ENCODE measurements at places on chromosomes 6 and 20.

- DNase-seq, result peak; percentile 50
Observed at GRCh38 chr6:28901831-28902230, 22.0 kb downstream of the TRIM27 start.

DNA sequence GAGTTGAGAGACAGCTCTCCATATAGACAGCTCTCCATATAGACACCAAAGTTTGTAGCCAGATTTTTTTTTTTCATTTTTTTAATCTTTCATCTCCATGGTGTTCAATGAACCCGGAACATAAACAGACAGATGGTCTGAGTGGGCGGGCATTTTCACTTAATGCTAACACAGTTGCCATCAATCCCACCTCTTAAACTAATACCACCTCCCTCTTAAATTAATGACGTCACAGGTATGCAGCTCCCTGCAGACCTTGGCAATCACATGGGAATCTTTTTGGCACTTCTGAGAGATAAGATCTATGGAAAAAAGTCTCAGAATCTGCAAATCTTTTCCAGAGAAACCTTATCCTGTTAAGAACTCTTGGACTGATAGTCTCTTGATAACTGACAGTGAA, 43.2 kb downstream of the PFDN4 start:
- DNase-seq, result no peak

DNA sequence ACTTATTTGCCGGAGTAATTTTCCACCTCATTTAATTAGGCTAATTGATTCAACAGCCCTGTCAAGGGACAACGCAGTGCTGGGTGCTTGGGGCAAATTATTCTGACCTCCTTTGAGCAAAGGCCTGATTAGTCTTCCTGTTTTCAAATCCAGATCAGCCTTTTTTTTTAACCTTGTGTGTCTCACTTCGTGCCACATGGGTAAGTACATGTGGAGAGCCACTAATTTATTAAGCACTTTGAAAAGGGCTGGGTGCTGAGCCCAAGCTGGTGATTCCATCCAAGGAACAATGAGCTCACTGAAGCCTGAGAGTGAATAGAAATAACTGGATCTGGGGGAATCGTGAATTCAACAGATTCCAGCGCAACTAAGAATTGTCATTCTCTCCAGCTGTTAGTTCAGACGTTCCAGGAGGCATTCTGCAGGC, 229.3 kb downstream of the CLIC5 start:
- no peak for DNase-seq

DNA sequence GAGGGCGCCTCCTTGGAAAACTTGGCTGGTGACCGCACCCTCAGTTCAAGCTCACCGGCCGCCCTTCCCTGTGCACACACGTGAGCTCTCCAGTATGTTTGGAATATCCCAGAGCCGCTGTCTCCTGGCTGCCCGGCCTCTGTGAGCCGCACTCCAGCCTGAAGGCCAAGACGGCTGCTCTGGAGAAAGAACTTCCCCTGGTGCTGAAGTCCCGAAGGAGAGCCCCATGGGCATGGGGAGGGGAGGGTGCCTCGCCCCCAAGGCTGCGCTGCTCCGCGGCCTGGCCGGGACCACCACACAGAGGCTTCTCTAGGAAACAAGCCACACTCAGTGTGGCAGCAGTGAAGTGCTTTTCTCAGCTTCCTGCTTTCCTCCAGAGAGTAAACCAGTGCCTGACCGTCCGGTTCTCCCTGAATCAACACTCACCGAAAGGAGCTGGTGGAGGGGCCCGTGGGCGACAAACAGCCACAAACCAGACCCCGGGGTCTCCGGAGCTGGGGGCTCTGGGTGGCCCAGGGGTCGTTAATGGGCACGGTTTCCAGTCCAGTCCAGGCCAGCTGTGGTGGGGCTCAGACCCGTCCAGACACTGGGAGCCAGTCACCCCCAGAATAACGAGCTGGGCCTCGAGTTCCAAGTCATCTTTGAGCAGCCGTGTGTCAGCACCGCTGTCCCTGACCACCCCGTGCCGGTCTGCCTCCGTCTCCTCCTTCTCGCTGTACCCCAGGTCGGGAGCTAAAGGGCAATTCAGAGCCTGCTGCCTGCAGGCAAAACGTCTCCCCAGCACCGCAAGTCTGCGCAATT, 87.4 kb upstream of the BHLHE23 start:
- no peak for DNase-seq

DNA sequence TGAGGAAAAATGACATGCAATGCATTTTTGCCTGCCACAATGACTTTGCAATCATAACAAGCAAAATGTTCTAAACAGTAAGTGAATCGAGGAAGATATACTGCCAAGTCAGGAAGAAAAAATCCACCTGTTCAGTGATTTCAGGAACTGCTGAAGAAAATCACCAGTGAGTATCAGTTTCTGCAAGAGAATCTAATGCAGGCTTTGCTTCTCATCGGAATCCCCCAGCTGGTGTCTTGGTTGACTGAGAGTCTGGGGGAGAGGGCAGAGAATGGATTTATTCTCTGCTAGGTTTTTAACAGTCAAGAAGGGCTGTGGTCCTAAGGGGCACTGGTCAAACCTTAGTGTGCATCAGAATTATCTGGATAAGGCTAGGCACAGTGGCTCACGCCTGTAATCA, 363.4 kb downstream of the CDH26 start:
- no peak for DNase-seq

DNA sequence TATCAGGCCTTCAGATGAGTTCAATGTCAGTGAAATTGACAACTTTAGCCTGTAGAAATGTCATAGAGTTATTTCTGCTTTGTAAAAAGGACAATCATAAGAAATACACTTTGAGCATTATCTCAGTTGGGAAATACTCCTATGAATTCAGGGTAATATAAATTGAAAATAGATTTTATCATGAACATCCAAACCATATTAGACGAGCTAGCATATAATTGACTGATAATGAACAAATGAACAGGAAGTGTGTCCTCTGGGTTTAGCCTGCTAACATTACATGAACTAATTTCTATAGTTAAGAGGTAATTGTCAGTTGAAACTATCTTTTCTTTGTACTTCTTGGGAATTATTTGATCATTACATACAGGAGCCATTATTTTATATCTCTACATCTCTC, 469.0 kb upstream of the RNF217 start:
- DNase-seq, result no peak

GRCh38 chr6:154672086-154672485, 61.1 kb upstream of the SCAF8 start:
- DNase-seq, result no peak

- no peak for DNase-seq
Observed at GRCh38 chr6:167441715-167442206, 116.9 kb downstream of the TTLL2 start.

GRCh38 chr6:128919412-128920180, 36.7 kb downstream of the LAMA2 start:
- peak; percentile 61 for DNase-seq

- no peak for DNase-seq
Observed at GRCh38 chr20:61904456-61904855, 161.2 kb downstream of the TAF4 start.

DNA sequence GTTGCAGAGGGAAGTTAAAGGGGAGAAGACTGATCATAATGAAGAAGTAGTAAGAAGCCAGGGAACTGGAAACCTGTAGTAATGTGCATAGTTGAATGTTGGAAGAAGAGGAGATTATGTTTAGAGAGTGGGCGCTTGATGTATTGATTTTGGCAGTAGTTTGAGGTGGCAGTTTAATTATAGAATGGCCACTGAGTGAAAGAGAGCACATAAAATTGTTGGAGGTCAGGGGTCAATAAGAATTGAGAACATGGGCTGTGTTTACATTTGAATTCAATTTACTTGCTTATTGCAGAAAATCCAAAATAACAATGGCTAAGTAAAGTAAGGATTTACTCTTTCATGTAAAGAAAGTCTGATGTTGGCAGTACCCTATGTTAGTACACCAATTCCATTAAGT, 15.7 kb downstream of the VTA1 start:
- no peak for DNase-seq

GRCh38 chr20:17622086-17622850, 52.4 kb downstream of the DSTN start:
- DNase-seq, result no peak

DNA sequence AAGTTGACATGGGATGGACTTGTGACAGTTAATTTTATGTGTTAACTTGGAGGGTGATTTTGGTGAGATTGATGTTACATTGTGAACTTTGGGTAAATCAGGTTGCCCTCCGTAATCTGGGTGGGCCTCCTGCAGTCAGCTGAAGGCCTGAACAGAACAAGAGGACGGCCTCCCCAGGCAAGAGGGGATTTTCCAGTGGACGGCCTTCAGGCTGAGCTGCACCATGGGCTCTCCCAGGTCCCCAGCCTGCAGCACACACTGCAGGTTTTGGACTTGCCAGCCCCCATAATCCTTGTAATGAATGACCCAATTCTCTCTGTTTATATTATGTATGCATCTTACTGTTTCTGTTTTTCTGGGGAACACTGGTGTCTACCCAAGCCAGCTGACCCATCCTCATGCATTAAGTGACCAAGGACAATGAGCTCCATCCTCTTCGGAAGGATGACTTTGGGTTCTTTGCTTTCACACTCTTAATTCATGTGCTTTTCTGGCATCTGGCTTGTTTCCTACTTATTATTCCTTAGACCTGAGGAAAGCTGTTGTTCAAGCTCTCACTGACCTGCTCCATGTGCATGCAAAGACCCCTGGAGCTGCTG, 64.2 kb downstream of the DACT2 start:
- no peak for DNase-seq

- peak; percentile 76 for DNase-seq
Observed at GRCh38 chr6:82878812-82879211, 186.8 kb downstream of the UBE3D start.

- DNase-seq, result peak; percentile 69
Observed at GRCh38 chr20:20489054-20489453, 121.2 kb downstream of the INSM1 start.

GRCh38 chr6:1263039-1263849, 48.7 kb upstream of the FOXQ1 start:
- no peak for DNase-seq

DNA sequence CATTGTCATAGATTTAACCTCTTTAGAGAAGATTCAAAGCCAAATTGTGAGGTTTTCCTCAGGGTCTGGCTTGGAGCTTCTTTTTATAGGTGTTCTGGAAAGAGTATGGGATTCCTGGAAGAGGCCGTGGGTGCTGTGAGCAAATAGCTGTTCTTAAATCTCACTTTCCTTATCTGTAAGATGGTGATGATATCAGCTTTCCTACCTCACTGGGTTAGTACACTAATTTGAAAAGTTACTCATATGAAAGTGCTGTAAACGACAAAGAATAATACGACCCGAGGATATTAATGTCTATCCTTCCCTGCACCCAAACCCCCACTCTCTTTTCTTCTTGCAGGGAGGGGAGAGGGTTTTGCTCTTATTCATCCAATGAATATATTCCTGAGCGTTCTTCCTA, 116.9 kb upstream of the ENPP5 start:
- no peak for DNase-seq

- DNase-seq, result peak; percentile 43
Observed at GRCh38 chr6:16388488-16388887, 150.1 kb downstream of the GMPR start.

GRCh38 chr6:33700391-33701050, 11.0 kb downstream of the UQCC2 start:
- peak; percentile 70 for DNase-seq

- peak; percentile 39 for DNase-seq
Observed at GRCh38 chr6:158316022-158316421, 3.8 kb downstream of the TULP4 start.

- no peak for DNase-seq
Observed at GRCh38 chr6:138655828-138656227, 117.7 kb upstream of the CCDC28A start.

- peak; percentile 7 for DNase-seq
Observed at GRCh38 chr6:63676412-63677114, 41.0 kb downstream of the PHF3 start.

- peak; percentile 81 for DNase-seq
Observed at GRCh38 chr6:43838276-43839036, 68.4 kb downstream of the VEGFA start.

DNA sequence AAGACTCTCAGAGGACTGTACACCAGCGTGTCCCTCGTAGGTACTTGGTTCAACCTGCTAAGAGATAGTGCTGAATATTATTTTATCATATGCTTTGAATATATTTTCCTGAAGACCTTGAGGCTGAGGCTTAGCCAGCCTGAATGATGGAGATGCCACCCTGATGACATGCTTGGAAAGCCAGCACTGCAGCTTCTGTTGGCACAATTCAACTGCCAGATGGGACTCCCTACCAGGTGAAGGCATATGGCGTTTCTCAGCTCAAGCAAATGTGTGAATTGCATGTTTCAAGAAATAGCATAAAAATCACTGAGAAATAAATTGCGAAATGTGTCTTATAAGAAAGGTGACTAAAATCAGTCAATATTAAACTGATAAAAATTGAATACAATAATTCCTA, 228.1 kb upstream of the CST7 start:
- DNase-seq, result no peak

Measured in IMR-90 (cell line).